ENCODE measurements at places on chromosomes 12 and 14. TPM values are rescaled to one million over a fixed set of nuclear protein-coding genes. Genes with fewer than 3 reads are reported as not detected.
A peak's percentile ranks its signal among the peaks of the same experiment; 100 is the strongest.

The CYP27B1 gene
- 11.1 TPM for total RNA-seq

The AHNAK2 gene
- total RNA-seq, result not detected

The GPR137C gene
- 0.46 TPM for total RNA-seq

DNA sequence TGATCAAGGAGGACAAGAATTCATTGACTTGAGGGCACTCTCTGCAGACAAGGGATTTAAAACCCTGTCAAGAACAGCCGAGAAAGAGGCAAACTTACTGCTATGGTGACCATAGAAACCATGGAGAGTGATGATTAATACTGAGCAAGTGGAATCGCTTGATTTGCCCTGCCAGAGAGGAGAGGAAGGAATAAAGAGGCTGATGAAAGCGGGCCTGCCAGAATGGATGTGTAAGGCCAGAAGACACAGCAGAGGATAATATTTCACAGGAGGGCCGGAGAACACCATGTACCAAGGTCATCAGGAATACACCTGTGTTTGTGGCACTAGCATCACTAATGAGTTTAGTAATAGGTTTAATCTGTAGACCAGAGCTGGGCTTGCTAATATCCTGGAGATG, 221.8 kb upstream of the DCN start:
- no peak for DNase-seq

GRCh38 chr12:113889076-113889475, 77.0 kb downstream of the RBM19 start:
- no peak for DNase-seq

GRCh38 chr12:76664731-76665130, 99.2 kb upstream of the ZDHHC17 start:
- no peak for DNase-seq

DNA sequence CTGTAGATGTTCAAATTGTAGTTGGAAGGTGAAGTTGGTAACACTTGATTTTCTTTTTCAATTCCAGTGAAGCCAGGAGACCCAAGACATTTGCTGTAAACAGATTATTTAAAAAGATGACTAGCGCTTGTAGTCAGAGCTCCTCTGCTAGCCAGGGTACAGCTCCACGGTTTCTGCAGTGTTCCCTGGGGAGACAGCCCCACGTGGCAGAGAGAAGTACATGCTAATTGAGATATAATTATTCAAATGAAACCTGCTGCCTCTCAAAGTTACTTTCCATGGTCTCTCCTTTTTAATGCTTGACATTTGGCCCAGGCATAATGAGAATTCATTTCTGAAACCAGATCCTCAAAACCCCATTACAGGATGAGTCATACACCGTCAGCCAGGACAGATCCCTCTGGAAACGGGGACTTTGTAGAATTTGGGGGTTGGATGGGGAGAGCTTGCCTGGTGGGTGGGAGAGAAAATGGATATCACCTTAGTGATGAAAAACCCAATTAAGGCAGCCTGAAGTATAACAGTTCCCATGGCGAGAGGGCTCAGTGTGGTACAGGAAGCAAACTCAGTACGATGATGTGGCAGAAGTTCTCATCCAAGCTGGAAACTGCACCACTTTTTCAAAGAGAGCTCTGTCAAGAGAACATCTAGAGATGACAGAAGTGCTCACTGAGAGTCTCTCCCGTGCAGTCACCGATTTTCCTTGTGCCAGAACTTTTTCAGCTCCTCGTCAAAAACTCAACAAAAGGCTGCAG, 637.7 kb upstream of the TMEM132C start:
- DNase-seq, result no peak

DNA sequence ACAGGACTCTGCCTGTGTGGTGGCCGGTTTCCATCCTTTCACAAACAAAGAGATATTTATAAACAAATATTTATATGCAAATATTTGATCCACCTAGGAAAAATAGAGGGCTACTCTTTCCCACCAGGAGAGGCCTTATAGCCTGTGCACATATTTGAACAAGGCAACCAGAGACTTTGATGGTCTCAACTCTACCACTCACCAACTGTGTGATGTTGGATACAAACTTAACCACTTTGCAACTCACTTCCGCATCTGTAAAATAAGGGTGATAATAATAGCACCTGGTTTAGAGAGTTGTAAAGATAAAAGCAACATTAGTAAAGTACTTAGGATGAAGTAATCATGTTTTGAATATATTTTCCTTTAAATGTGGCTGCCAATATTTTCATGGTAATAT, 1.5 kb upstream of the CLEC12A start:
- no peak for DNase-seq

DNA sequence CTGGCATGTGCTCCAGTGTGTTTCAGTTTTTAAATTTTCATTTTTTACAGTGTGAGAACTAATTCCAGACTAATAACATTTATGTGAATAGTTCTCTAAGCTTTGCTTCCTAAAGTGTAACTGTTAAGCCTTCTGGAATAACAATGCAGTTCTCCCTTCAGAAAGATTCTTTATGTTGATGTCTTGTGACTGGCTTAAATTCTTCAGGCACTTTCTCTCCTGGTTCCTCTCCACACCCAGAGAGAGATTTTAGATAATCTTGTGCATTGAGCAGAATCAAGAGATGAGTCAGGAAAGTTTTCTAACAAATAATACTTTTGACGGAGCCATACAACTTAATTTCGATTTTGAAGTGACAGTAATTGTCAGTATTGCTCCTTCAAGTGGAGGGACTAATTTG, 118.5 kb downstream of the RAD51B start:
- DNase-seq, result no peak

GRCh38 chr12:38662829-38663228, 242.6 kb downstream of the CPNE8 start:
- DNase-seq, result no peak

DNA sequence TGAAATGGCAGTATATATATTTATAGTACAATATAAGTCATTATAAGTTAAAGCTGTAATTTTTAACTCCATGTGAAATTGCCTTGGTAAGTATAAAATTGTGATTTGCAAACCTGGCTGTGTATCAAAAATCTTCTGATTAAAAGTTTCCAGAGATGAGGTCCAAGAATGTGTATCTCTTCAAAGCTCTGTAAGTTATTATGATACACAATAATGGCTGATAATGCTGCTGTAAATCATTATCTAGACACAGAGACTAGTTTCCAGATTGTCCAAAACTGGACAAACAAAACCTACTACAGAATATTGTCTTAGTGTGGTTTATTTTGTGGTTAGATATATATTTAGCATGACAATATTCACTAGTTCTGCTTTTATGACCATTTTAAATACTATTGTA, 514.8 kb downstream of the SLC6A15 start:
- DNase-seq, result no peak

- DNase-seq, result no peak
Observed at GRCh38 chr12:51472984-51473383, 48.4 kb downstream of the SLC4A8 start.

DNA sequence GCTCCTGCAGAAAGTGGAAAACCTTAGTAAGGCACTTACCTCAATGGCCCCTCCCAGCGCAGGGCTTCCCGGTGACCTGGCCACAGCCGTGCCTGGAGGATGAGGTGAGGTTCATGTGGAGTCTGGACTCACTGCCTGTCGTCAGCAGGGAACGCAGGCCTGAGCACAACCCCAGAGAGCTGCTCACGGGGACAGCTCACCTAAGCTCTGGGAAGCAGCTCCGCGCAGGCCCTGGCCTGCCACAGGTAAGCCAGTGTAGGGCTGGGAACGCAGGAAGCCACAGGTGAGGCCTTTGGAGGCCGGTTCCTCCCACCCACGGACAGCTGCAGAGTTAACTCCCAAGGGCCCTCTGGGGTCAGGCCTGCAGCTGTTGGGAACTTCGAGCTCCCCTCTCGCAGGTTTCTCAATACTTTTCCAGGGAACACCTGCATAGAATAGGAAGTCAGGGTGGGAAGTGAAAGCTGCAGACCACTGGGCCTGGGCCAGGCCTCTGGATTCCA, 32.7 kb downstream of the ANAPC7 start:
- no peak for DNase-seq

DNA sequence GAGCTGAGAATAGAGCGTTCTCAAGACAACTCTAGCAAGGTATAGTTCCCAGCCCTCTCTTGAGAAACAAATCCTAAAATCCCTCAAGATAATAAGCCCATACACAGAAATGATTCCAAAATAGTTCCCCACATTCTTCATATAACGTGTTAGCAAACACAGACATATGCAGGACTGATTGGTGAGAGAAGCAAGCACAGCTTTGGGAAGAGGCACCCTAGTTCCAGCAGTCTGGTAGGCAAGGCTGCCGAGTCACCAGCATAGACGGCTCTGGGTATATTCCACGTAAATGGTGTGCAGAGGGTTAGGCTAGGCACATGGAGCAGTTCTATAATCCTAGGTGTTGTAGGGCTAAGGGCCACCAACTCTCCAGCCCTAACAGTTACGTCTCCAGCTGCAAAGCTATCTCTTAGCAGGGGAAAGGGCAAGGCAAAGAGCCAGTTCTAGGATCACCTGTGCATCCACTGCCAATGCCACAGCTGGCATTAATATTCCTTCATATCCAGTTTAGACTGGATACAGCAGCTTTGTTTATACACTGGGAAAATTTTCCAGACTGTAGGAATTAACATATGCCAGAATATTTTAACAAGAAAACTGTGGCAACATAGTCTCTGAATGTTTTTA, 52.9 kb downstream of the SH2B3 start:
- DNase-seq, result no peak

- DNase-seq, result no peak
Observed at GRCh38 chr14:100569734-100570286, 17.4 kb downstream of the BEGAIN start.

DNA sequence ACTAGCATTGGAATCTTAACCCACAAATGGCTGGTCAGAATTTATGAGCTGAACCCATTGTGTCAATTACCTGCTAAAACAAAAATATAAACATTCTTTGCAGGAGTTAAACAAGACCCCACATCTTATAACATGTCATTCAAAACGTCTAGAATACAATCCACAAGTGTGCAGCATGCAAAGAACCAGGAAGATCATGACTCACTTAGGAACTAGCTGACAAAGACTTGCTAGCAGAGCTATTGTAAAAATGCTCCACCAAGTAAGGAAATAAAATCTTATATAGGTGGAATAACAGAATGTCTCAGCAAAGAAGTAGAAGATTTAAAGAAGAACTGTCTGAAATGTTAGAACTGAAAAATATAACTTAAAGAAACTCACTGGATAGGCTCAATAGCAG, 26.5 kb upstream of the POC1B start:
- DNase-seq, result no peak

GRCh38 chr14:56488306-56488705, 91.3 kb upstream of the TMEM260 start:
- DNase-seq, result no peak

DNA sequence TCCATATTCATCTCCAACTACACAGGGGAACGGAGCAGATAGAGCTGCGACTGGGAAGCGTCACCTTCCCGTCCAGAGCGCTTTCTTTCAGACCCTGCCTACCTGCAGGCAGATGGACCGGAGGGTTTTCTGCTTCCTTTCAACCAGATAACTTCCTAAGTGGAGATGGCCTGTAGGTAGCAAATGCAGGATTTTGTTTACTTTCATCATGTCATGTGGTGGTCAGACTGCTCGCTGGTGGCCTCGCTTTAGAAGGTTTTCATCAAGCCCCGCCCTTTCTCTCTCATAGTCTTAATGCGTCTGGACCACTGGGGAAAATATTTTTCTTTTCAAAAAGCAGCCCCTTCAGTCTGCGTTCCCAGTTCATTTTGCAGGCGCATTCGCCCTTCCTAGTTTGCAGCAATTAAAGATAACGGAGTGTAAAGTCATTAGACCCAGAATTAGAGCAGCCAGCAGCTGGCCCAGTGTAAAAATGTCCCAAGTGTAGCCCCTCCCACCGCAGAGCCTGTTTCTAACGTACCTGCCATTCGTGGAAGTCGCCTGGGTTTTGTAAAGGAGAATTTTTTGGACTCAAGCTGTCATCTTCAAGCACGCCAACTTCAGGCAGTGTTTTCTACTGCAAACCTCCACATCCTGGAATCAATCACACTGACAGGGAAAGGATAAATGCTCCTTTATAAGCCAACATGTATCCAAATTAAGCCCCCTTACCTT, 68.9 kb downstream of the TESC start:
- DNase-seq, result no peak

DNA sequence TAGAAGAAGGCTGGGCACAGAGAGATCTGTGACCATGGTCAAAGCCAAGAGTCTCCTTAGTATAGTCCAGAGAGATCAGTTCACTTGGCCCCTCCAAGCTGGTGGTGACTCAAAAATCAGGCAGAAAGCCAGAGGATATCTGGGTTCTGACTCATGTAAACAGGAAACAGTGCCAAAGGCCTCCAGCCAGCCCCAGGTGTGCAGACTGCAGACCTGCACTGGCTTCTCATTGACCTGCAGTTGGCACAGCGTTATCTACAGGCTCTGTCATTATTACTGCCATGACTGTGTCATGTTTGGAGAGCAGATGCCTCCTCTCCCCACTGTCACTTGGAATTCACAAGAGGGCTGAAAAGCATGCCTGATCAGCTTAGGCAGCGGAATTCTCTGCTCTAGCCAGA, 295.7 kb upstream of the PRKD1 start:
- no peak for DNase-seq

DNA sequence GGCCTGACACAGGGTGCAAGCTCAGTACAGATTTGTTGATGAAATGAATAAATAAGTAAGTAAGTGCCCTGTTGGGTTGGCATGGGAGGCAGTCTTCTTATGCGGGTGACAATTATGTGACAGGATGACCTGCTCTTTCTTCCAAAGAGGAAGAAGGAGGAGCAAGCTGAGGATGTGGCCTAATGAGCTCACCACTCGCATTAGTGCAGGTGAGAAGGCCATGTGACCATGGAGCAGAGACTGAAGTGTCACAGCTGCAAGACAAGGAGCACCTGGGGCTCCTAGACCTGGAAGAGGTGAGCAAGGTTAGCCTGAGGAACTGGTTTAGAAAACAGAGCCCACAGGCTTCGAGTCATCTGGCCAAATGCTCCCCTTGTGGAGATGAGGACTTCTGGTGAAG, 34.9 kb downstream of the LRTM2 start:
- no peak for DNase-seq

DNA sequence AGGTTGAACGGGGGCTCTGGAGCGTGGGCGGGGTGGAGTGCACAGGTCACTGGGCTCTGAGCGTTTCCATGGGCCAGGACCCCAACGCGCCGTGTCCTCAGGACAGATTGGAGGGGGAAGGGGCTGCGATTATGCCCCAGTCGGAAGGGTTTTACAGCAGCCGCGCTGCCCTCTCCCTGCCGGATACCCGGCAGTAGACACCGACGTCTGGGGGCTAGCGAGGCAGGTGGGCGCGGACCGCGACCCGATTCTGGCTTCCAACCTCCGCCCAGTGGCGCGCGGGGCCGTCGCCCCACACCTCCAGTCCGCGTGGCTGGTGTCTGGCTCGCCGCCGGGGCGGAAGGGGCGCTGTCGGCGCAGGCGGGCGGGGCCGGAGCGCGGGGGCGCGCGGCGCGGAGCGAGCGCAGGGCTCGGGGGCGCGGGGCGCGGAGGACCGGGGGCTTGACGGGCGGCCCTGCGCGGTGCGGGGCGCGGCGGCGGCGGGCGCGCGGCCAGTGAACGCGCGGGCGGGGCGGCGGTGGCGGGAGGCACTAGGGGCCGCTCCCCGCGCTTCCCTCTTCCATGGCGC, 2.4 kb upstream of the KIF26A start:
- peak; percentile 23 for DNase-seq

All from activated T-cell treated with anti-CD3 and anti-CD28 coated beads, Interleukin-2, amount 50 U/mL, for 72 hours (primary cell).